ENCODE measurements at places on chromosomes 13 and 19. TPM values are rescaled to one million over a fixed set of nuclear protein-coding genes. Genes with fewer than 3 reads are reported as not detected.

The PRR22 gene
- polyA plus RNA-seq: 1.0 TPM

The PTH2 gene
- polyA plus RNA-seq: not detected

The CGB3 gene
- polyA plus RNA-seq: not detected

The FBN3 gene
- polyA plus RNA-seq: 52.7 TPM

The CYP2A7 gene
- not detected for polyA plus RNA-seq

The NLRP11 gene
- not detected for polyA plus RNA-seq

The KIR3DL2 gene
- polyA plus RNA-seq: not detected

The ZNF729 gene
- not detected for polyA plus RNA-seq

The CATSPERD gene
- polyA plus RNA-seq: not detected

The NLRP8 gene
- polyA plus RNA-seq: not detected

The OR4F17 gene
- 0.90 TPM for polyA plus RNA-seq

The ZNF44 gene
- 19.2 TPM for polyA plus RNA-seq

The ZNF90 gene
- 3.1 TPM for polyA plus RNA-seq

The HNRNPM gene
- polyA plus RNA-seq: 91.7 TPM

The IGFL3 gene
- polyA plus RNA-seq: not detected

The TPP2 gene
- polyA plus RNA-seq: 45.4 TPM
